ENCODE measurements at places on chromosomes 5 and 9.

DNA sequence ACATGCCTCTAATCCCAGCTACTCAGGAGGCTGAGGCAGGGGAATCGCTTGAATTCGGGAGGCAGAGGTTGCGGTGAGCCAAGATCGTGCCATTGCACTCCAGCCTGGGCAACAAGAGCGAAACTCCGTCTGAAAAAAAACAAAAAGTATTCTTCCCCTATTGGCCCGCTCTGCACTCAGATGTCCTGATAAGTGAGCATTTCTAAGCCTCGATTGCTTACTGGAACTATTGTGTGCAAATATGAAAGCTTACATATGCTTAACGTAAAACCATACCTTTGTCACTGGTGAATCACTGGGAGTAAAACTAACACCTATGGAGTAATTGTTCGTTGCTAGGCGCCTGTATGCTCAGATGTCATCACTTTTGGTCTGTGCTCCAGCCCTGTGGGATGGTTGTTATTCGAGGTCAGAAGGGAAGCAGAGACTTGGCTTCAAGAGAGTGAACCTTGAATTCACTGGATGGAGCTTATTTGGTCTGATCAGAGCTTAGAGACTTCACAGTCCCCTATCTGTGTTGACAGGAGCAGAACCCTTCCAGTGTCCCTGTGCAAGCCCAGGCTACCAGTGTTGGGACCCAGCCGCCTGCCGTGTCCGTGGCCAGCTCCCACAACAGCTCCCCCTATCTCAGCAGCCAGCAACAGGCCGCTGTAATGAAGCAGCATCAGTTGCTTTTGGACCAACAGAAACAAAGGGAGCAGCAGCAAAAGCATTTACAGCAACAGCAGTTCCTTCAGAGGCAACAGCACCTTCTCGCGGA lies 25.3 kb upstream of the LTC4S start:
- DNase-seq = no peak

DNA sequence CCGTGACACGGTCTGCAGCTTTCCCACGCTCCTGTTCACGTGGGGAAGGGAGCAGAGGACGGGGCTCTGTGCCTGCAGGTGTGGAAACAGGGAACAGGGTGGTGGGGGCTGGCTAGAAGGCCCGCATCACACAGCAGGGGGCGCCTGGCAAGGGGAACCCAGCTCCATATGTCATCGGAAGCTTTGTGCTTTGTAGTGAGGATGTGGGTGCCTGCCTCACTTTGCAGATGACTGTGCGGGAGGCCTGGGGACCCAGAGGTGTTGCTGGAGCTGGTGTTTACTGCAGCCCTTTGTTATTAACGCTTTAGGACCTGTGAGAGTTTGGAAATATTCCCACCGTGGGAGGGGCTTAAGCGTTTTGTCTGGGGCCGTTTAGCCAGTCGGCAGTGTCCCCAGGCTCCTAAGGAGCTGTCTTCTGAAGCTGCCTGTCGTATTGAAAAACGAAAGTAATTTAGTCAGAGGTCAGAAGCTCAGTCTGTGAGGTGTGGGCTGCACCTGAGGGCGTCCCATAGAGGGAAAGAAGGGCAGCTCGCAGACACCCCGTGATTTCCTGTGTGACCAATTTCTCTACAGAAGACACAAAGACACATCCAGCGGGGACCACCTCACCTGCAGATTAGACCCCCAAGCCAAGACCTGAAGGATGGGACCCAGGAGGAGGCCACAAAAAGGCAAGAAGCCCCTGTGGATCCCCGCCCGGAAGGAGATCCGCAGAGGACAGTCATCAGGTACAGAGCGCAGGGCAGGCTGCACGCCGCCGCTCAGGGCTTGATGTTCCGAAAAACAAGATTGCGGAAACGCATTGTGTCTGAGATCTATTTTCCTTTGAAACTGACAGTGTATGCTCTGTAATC lies 9.1 kb downstream of the MAN1B1 start:
- DNase-seq = peak; percentile 50

GRCh38 chr5:56078278-56079156 lies 83.8 kb upstream of the IL6ST start:
- DNase-seq = no peak

- DNase-seq = peak; percentile 18
Measured at GRCh38 chr5:157689942-157690689, 18.8 kb downstream of the C5orf52 start.

- DNase-seq = no peak
Measured at GRCh38 chr5:6680922-6681321, 32.3 kb upstream of the TENT4A start.

DNA sequence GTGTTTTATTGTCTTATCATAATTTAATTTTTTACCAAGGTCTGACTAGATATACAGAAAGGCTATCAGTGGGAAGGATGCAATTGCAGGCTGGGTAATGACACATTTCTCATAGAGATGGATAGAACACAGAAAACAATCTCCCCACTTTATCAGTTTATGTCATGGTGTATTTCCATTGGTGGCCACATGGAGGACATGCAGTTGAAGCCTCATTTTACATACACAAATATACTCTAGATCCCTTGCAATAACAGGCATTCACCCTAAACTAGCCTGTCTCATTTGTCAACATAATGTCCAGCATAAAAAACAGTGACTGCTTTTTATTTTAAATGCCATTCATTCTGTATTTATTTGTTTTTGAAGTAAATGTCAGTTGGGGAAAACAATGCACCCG lies 526.3 kb downstream of the GABRG2 start:
- peak; percentile 19 for DNase-seq

GRCh38 chr5:35745193-35745592 lies 111.5 kb upstream of the IL7R start:
- no peak for DNase-seq

DNA sequence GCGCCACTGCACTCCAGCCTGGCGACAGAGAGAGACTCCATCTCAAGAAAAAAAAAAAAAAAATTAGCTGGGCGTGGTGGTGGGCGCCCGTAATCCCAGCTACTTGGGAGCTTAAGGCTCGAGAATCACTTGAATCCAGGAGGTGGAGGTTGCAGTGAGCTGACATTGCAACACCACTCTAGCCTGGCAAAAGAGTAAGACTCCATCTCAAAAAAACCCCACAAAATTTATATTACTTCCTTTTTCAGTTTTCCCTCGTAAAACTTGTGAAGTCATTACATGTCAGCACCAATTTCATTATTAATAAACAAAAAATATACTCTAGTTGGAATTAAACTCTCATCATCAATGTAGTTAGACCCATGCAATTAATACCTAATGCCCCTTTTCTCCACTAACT lies 43.9 kb downstream of the SHLD3 start:
- no peak for DNase-seq

DNA sequence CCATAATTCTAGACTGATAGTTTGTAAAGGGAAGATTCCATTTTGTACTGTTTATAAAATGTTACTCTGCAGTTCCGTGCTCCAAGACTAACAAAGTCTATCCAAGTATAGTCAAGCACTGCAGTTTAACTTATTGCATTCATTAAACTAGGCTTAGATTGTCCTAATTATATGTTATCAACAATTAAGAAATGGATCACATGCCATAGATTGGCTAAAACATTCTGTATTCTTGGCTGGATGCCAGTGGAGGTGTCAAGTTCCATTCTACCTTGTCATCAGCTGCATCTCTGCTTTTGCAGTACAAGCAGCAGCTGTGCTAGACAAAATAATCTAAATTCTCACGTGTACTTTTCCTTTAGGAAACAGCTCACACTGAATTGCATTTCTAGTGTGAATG lies 69.4 kb upstream of the MEF2C start:
- peak; percentile 17 for DNase-seq

GRCh38 chr5:177035976-177036375 lies 13.5 kb downstream of the ZNF346 start:
- no peak for DNase-seq

DNA sequence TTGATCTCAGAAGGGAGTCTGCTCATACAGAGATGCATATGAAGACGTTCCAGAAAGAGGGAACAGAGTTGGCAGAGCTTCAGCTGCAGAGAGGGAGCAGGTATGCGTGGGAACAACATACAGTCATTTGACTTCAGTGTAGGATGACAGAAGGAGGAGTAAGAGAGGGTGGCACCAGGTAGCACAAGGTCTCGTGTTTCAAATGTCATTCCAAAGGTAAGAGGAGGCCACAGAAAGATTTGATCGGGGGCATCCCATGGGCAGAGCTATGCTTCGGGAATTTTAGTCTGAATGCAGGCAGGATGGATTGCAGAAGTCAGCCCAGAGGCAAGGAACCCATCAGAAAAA lies 367.1 kb downstream of the CDK5RAP2 start:
- no peak for DNase-seq

DNA sequence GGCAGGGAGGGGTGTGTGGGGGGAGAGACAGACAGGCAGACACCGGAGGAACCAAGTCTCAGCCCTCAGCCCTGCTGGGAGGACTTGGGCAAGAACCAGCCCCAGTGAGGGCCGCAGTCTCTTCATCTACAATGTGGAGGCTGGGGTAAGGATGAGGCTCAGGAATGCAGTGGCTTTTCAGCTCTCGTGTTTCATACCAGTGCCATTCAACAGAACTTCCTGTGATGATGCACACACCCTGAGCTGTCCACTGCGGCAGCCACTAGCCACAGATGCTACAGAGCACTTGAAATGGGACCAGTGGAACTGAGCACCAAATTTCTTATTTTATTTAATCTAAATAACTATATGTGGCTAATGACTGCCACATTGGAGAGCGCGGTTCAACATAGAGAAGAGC lies 10.7 kb downstream of the CAMK2A start:
- DNase-seq = no peak

DNA sequence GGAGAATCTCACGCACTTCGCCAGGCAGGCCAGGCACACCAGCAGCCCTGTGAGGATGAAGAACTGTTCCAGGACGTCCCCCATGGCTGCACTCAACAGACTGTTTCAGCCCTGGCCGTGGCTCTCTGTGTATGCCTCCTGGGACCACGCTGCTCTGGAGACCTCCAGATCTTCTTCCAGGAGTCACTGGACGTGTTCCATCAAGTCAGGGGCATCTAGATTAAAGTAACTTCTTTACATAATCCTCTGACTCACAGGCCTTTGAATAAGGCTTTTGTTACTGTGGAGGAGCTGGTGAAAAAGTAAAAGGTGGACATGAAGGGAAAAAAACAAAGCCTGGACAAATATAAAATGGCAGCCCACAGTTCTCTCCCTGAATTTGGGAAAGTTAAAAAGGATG lies at the start of gene HSD17B3:
Gene HSD17B3, minus strand, starts transcription at position 156 of the 400 bp plus-strand sequence. Its CDS starts 72 bp downstream, at position 84.
- DNase-seq = no peak

GRCh38 chr9:99431103-99431502 lies 209.0 kb downstream of the SEC61B start:
- no peak for DNase-seq

- no peak for DNase-seq
Measured at GRCh38 chr5:159749146-159749545, 167.1 kb upstream of the ADRA1B start.

DNA sequence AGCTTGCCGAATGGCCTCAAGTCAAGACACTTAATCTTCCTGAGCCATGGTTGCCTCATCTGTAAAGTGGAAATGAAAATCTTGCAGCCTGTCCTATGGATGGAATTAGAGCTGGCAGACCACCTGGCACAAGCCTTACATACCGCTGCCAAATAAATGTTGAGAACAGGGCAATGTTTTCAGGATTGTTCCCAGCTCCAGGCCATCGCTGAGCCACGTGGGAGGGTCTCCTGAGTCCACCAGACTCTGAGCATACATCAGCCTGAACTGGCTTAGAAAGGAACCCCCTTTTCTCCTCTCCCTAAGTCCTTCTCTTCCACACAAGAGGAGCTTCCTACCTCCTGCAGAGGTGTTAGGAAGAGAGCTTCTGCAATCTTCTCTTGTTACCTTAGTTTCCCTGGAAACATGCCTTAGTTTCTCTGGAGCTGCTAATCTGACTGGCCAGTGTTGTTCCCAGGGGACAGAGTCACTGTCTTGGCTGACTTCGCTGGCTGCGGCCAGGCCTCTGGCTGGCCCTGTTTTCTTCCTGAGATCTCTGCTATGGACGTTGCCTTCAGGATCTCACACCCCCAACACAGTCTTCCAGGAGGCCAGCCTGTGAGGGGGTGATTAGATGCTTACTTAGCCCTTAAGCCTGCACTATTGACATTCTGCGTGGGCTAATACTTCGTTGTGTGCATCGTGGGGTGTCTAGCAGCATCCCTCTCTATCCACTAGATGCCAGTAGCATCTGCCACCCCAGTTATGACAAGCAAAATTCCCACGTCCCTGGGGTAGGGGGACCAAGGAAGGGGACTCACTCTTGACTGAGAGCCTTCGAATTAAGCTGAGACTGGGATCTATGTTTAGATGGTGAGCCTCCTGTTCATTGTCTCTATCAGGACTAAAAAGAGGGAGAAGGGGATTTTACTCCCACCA lies 62.2 kb downstream of the BOD1 start:
- DNase-seq = no peak

- no peak for DNase-seq
Measured at GRCh38 chr5:172751761-172752510, 19.1 kb downstream of the DUSP1 start.

DNA sequence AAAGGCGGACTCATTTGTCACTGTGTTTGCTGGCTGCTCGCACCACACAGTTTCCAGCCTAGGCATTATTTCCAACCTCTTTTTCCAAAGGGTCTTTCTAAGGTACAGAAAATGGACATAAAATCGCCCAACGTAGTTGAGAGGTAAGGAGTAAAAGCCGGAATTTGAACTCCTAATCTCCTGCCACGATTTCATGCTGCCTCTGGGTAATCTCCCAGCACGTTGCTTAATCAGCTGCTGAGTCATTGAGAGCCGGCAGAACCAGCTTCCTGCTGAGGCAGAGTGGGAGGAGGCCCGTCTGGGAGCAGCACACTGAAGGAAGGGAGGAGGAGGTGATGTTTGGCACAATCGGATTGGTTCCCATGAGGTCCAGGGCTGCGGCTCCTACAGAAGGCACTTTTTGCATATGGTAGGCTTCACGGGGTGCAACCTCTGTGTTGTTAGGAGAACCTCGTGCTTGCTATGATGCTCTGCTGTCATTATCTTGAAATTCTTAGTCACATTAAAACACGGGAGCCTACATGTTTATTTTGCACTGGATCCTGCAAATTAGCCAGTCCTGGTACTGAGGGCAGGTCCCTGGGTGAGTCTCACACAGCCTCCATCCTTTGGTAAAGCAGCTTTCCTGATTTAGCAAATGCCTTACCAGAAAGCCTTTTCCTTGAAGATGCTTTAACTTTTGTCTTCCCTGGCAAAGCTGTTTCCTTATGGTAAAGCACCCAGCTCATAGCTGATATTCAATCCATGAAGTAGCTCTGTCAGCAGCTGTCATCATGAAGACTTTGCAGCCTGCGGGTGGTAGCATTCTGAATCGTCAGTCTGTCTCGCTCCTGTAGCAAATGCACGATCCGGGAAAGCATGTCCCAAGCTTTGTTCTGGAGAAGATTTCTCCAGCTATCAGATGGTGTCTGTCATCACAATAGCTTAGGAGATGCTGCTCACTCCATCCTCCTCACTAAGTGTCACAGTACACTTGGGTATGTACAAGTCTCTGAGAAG lies 191.6 kb upstream of the MSX2 start:
- DNase-seq = peak; percentile 92

DNA sequence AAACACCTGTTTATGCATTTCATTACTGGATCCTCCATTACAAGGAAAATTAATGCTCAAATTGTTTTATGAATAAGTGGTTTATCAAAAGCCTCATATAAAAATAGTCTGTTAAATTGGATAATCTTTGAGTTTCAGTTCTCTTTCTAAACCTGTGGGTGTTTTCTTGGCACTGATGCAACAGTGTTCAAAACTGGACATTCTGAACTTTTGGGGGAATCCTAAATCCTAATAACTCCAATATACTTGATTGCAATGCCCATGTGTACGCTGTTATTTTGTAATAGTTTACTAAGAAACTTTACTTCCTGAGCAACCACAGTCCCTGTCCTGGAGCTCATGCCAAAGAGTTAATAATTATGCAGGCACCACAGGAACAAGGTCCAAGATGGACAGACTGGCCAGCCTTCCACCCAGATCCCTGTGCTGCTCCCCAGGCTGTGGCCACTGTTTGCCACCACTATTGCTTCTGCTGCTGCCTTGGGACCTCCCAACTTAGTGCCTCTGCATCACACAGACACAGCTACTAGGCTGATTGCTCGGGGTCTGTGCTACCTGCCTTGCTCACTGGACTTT lies 14.0 kb downstream of the IRGM start:
- DNase-seq = no peak
